ENCODE measurements at places on chromosomes 1 and 21. TPM values are rescaled to one million over a fixed set of nuclear protein-coding genes. Genes with fewer than 3 reads are reported as not detected.

DNA sequence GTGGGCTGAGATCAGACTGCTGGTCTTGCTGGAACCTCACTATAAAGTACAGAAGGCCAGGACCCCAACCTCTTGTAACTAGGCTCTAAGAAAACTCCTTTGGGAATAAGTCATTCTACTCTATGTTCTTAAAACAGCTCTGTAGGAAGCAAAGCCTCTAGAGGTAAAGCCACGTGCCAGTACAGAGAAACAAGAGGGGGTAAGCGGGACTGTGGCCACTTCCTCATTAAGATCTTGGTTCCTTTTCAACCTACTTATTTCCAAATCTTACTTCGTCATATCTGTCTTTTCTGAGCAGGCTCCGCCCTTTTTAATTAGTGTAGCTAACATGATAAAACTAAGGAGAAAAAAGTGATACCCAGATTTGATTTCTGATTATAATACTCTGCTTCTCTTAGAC lies 3.8 kb downstream of the NCSTN start:
- no peak overlapping the region for H3K27ac ChIP-seq
- H3K27me3 ChIP-seq, result no peaks in the 10 kb centered on the region
- H3K4me1 ChIP-seq, result peaks cover 23% of the 10 kb centered on the region
- H3K36me3 ChIP-seq, result peaks cover 62% of the 10 kb centered on the region
- H3K4me3 ChIP-seq, result no peak overlapping the region
- no peak for DNase-seq

GRCh38 chr1:230191079-230191804 lies 124.2 kb downstream of the GALNT2 start:
- H3K27me3 ChIP-seq, result no peaks in the 10 kb centered on the region
- peaks cover 12% of the 10 kb centered on the region for H3K4me1 ChIP-seq
- H3K27ac ChIP-seq, result peak overlapping the region; percentile 80
- peak; percentile 72 for DNase-seq

- peak; percentile 93 for DNase-seq
- no peaks in the 10 kb centered on the region for H3K36me3 ChIP-seq
- H3K4me1 ChIP-seq, result peaks cover 98% of the 10 kb centered on the region
- H3K27me3 ChIP-seq, result no peaks in the 10 kb centered on the region
These were observed 55.2 kb upstream of the TARBP1 start for GRCh38 chr1:234533975-234534876.

DNA sequence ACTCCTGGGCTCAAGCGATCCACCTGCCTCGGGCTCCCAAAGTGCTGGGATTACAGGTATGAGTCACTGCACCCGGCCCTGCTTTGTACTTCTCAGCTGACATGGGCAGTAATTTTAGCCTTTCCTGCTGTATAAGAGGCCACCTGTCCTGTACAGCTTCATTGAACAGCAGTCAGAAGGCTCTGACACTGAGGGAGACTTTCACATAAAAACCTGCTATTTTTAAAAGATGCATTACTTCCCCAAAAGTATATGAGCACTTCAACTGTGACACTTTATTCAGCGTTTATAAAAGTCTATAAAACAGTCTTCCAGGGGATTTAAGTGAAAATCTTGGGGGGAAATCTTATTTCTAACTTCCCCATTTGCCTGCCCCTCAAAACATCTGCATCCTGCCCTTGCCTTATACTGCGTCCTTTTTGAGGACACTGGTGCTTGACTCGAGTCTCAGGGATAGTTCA lies 17.6 kb downstream of the RNU5D-1 start:
- no peaks in the 10 kb centered on the region for H3K27me3 ChIP-seq
- no peak for DNase-seq
- no peaks in the 10 kb centered on the region for H3K36me3 ChIP-seq
- no peak overlapping the region for H3K27ac ChIP-seq
- peaks cover 5% of the 10 kb centered on the region for H3K4me1 ChIP-seq

- no peak overlapping the region for H3K4me3 ChIP-seq
- H3K27ac ChIP-seq, result no peak overlapping the region
- peaks cover 53% of the 10 kb centered on the region for H3K36me3 ChIP-seq
- peaks cover 5% of the 10 kb centered on the region for H3K4me1 ChIP-seq
- no peak for DNase-seq
These were observed 55.7 kb downstream of the LRRC8C start for GRCh38 chr1:89688607-89689006.

- DNase-seq, result no peak
- no peak overlapping the region for H3K4me3 ChIP-seq
- H3K36me3 ChIP-seq, result no peaks in the 10 kb centered on the region
- H3K27ac ChIP-seq, result no peak overlapping the region
These were observed 850.0 kb downstream of the LTN1 start for GRCh38 chr21:28142697-28143096.

- no peak for DNase-seq
- H3K4me1 ChIP-seq, result no peaks in the 10 kb centered on the region
- H3K27ac ChIP-seq, result no peak overlapping the region
- no peak overlapping the region for H3K4me3 ChIP-seq
- H3K27me3 ChIP-seq, result no peaks in the 10 kb centered on the region
These were observed 14.3 kb upstream of the SLC5A9 start for GRCh38 chr1:48208251-48208650.

DNA sequence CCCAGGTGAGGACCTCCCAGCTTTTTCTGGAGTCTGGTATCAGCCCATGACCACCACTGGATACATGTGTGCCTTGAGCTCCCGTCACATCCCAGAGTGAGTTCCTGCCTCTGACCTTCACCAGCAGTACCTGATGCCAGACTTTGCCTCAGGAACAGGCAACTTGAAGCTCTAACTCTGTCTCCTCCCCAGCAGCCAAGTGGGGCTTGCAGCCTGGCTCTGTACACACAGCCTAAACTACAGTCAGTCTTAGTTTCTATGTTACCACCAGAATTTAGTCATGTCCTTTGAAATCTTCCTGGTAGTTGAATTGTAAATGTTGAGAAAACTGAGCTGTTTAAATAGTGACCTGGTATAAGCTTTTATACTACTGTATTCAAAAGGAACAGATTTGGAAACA lies 206.5 kb downstream of the LRRC40 start:
- no peak for DNase-seq
- no peak overlapping the region for H3K27ac ChIP-seq
- no peaks in the 10 kb centered on the region for H3K4me1 ChIP-seq
- no peaks in the 10 kb centered on the region for H3K36me3 ChIP-seq

- no peak overlapping the region for H3K27ac ChIP-seq
- H3K27me3 ChIP-seq, result no peaks in the 10 kb centered on the region
- H3K4me3 ChIP-seq, result no peak overlapping the region
- peaks cover 14% of the 10 kb centered on the region for H3K36me3 ChIP-seq
- H3K4me1 ChIP-seq, result peaks cover 6% of the 10 kb centered on the region
- DNase-seq, result peak; percentile 24
These were observed 39.6 kb upstream of the LDLRAP1 start for GRCh38 chr1:25503551-25504426.

DNA sequence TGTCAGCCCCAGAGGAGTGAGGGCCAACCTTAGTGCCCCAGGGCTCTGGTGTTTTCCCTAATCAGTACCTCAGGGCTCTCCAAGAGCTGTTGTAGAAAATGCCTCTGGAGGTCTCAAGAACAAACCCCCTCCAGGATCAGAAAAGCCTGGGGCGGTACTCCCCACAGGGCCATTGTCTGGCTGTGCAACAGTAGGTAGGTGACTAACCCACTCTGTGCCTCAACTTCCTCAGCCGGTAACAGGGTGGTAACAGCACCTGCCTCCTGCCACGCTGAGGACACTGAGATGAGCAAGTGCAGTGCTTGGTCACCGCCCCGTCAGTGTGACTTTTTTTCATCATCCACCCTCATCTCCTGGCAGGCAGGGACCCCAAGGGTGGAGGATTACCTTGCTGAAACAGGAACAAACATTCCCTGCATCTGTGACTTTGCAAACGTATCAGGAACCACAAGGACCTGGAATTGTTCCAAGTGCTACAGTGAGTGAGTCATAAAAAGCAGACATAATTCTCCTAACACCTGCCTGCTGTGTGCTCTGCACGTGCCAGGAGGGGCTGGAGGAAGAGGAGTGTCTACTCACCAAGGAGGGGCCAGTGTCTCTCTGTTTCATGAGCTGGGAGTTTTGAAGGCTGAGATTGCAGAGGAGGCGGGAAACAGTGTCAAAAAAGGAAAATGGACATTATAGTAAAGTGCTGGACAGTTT lies 440.8 kb downstream of the NPHP4 start:
- no peaks in the 10 kb centered on the region for H3K4me1 ChIP-seq
- H3K36me3 ChIP-seq, result no peaks in the 10 kb centered on the region
- no peak overlapping the region for H3K27ac ChIP-seq
- DNase-seq, result no peak
- no peak overlapping the region for H3K4me3 ChIP-seq
- no peaks in the 10 kb centered on the region for H3K27me3 ChIP-seq

GRCh38 chr1:106571109-106571508 lies 485.4 kb upstream of the PRMT6 start:
- H3K4me1 ChIP-seq, result no peaks in the 10 kb centered on the region
- H3K27ac ChIP-seq, result no peak overlapping the region
- H3K27me3 ChIP-seq, result no peaks in the 10 kb centered on the region
- no peak for DNase-seq

GRCh38 chr1:204826970-204827369 lies 43.7 kb upstream of the NFASC start:
- H3K4me1 ChIP-seq, result no peaks in the 10 kb centered on the region
- no peak overlapping the region for H3K4me3 ChIP-seq
- no peaks in the 10 kb centered on the region for H3K27me3 ChIP-seq
- no peak overlapping the region for H3K27ac ChIP-seq

DNA sequence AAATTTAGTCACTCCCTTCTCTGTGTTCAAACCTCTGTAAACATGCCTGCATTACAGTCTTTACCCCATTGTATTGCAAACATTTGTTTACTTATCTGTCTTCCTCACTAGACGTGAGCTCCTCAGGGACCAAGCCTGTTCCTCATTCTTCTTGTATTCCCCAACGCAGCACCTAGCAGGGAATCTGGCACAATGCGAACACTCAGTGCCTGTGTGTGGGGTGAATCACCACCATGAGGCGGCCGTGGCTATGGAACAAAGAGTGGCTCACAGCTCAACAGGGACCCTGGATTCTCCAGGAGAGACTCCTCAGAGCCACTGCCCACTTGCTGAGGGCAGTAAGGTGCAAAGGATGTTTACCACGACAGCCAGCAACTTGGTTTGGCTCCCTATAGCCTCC lies 95.9 kb downstream of the DDX20 start:
- no peaks in the 10 kb centered on the region for H3K27me3 ChIP-seq
- H3K4me3 ChIP-seq, result no peak overlapping the region
- DNase-seq, result no peak

Gene GSTM5
- total RNA-seq, result 9.0 TPM

Gene SAMD13
- 1.9 TPM for total RNA-seq
